SK-MEL-5 (cell line): ENCODE measurements at places on chromosomes 12 and 14. TPM values are rescaled to one million over a fixed set of nuclear protein-coding genes. Genes with fewer than 3 reads are reported as not detected.

DNA sequence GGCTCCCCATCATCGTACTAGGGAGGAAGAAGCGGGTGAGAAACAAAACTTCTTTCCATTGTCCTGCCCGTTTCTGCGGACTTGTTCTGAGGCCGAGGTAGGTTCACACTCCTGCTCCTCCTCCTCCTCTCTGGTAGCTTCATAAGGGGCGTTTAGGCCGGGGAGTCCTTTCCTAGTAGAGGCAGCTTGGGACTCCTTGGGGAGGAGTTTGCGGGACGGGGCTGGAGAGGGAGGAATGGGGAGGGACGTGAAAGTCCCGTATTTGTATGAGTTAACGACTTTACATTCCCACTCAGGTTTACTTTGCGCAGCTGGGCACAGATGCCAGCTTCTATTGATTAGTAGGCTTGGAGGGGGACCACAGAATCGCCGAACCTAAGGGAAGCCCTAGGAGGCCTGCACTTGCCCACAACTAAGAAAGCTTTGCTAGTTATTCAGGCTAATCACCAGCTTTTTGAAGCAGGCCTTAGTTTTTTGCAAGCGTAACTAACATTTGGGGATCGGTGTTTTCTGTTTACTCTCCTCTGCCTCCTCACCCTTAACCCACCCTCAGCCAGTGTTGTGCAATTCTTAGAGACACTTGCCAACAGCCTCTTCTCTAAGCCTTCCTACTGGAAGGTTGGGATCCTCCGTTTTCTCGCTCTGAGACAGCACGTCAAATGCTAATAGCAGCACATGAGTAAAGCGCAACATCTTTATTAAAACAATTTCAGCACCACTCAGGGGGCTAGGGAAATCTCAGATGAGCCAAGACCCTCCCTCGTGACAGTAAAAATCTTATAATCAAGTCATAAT lies 499 bp downstream of the RNASE4 start:
- peak; percentile 32 for DNase-seq

DNA sequence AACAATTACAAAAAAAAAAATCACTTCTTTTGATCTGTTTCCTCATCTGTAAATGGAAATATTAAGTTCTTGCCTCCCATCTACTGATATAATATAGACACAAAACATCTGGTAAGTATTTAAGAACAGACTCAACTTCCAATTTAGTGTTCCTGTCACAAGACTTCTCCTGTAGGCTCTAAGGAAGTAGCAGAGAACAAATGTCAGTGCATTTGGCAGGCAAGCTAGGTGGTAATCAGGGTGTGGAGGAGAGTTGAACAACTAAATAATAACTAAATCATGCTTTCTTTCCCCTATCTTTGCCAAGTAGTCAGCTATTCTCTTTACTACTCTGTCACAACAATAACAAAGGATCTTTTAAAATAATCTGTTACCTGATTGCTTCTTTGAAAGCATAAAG lies 22.1 kb downstream of the BAZ1A start:
- no peak for DNase-seq

PTPRB gene
- total RNA-seq, result 0.43 and 0.71 TPM in 2 replicates

MYH6 gene
- total RNA-seq, result not detected in 2 replicates

SLC15A5 gene
- total RNA-seq, result not detected in 2 replicates

DNA sequence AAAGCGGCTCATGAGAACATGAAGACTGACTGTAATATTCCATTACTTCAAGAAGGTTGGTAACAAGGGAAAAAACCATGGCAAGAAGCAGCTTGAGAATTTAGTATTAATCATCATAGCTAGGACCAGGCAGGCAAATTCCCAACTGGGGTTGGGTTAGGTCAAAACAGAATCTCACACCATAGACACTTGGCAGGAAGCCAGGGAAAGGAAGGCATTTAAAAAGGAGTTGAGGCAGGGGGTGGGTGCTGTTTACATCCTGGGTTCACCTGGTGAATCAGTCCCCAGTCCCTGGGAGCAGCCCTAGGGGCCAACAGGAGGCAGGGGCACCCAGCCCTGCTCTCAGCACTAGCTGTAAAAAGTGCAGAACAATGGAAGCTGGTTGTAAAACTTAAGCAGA lies 108.6 kb downstream of the EGLN3 start:
- no peak for DNase-seq

RNF212B gene
- not detected in 2 replicates for total RNA-seq

TSPAN19 gene
- 0.48 and 0.69 TPM in 2 replicates for total RNA-seq
